ENCODE measurements at places on chromosomes 1 and 21.

DNA sequence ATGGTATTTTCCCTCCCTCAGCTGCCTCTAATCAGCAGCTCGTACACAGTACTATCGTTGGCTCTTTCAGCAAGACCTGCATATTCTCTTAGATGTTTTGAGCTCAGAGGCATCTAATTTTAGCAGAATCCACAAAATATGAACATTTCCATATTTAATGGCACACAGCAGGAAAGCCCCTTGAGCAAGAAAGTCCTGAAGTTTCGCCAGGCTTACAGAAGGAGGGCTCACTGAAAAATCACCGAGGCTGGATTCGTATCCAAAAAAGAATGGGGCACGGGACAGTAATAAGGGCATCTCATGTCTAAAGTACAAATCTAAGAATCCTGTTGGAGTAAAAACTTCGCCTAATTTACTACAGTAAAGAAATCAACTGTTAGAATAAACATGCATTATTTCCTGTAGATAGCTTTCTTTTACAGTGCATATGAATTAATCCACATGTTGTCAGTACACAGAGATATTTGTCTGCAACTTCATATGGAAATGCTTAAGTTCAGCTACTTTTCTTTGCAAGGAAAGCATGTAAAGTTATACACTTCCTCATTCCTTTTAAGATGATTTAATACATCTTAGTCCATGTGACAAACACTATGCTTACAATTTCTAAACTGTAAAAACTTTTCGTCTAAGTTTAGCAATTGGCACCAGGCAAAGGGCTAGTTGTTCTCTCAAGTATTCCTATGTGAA is 1205.3 kb upstream of the ADGRL4 start:
- DNase-seq = no peak

DNA sequence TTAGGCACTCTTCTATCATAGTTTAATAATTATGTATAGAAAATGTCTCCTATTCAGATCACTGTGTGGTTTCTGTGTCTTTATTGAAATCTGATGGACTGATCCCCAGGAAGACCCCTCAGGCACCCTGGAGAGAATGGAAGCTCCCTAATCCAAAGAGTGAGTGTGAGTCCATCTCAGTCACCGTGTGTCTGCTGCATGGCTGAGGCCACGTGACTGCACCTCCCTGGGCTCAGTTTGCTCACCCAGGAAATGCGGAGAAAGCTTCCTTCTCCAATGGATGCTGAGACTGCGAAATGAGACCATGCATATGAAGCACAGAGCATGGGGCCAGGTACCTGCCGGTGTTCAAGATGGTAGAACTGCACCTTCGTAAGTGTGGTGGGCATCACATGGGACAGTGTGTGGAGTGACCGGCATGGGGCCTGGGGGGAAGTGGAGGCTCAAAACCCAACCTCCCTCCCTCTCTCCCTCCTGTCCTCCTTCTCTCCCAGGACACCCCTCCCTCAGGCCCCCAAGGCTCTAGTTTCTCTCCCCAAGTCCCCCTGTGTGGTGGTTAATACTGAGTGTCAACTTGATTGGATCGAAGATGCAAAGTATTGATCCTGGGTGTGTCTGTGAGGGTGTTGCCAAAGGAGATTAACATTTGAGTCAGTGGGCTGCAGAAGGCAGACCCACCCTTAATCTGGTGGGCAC is 557.5 kb downstream of the PTPRU start:
- DNase-seq = no peak

DNA sequence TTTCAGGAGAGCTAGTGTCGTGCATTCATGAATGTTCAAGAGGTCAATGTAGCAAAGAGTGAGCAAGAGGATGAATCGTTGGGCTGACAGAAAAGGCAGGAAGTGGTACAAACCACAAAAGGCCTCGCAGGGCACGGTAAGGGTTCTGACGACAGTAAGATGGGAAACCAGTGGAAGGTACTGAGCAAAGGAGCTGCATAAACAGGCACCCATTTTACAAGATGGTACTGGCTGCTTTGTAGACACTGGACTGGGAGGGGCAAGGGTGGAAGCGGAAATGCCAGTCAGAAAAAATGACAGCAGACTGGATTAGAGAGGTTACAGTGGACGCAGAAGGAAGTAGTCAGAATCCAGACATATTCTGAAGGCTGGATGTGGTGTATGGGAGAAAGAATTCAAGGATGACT is 123.5 kb downstream of the PTPN14 start:
- DNase-seq = no peak

GRCh38 chr21:28437061-28437460 is 555.6 kb downstream of the LTN1 start:
- DNase-seq = no peak

- DNase-seq = no peak
Observed at GRCh38 chr1:96178053-96178452, 543.5 kb upstream of the PTBP2 start.

DNA sequence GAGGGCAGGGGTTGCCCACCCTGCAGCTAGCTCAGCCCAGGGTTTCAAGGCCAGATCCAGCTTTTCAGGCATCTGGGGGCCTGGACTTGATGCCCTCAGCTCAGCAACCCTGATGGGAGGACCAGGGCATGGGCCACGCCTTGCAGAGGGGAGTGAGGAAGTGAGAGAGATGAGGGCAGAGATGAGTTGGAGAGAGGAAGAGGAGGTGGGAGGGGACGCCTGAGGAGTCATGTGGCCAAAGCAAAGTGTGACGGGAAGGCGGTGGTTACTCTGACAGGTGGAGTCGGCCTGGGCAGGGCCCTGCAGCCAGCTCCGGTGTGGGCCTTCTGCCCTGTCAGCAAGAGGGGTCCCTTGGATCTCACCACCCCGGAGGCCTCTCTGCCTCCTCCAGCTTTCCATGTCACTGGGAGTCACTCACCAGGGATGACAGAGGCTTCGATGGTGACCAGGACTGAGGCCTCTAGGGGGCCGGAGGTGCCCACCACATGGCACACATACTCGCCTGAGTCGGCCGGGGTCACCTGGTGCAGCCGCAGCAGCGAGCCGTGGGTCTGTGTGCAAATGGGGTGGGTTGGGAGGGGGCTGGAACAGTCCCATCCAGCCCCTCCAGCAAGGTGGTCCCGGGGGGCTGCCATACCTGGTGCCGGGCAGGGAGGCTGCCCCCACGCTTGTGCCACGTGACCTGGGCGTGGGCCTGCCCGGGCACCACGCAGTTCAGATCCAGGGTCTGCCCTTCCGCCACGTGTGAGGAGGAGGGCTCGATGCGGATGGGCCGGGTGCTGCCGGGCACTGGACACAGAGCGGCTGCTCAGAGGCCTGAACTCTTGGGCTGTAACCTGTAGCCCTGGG is 40.4 kb downstream of the LDLRAD2 start:
- no peak for DNase-seq

DNA sequence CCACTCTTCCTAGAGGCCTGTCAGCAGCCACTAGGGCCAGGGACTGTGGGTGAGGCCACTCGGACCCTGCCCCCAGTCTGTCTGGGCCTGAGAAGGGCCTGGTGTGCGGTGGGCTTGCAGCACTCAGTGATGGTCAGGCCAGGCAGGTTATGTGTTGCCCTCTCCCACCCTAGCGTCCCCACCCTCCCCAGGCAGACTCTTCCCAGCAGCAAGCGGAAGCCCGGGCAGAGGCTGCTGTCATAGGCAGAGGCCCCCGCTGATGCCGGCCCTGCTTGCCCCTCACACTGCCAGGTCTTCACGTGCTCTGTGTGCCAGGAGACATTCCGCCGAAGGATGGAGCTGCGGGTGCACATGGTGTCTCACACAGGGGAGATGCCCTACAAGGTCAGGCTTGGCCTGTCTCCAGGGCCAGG is 6.6 kb downstream of the ZBTB48 start:
- no peak for DNase-seq

DNA sequence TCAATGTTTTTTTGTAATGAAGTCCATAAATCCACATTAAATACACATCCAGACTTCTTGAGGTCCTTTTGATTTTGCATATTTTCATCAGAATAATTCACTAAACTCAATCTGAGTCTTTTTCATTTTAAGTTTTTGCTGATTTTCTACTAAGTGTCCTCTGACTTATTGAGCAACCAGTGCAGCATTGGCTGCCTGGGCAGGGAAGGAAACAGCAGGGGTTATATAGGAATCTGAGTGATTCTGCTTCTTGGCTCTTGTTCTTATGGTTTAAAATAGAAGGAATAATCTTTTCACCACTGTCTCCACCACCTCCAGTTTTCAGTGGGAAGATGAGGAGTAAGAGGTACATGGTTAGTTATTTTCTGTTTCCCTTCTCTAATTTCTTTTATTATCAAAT is 88.4 kb downstream of the ST6GALNAC5 start:
- no peak for DNase-seq

Data from NCI-H1930 (cell line).